ENCODE measurements at places on chromosomes 7 and 10. TPM values are rescaled to one million over a fixed set of nuclear protein-coding genes. Genes with fewer than 3 reads are reported as not detected.

GRCh38 chr7:47170516-47170915, 411.4 kb downstream of the TNS3 start:
- DNase-seq: no peak

- DNase-seq: peak; percentile 22
Observed at GRCh38 chr7:29479301-29480200, 84.1 kb upstream of the PRR15 start.

DNA sequence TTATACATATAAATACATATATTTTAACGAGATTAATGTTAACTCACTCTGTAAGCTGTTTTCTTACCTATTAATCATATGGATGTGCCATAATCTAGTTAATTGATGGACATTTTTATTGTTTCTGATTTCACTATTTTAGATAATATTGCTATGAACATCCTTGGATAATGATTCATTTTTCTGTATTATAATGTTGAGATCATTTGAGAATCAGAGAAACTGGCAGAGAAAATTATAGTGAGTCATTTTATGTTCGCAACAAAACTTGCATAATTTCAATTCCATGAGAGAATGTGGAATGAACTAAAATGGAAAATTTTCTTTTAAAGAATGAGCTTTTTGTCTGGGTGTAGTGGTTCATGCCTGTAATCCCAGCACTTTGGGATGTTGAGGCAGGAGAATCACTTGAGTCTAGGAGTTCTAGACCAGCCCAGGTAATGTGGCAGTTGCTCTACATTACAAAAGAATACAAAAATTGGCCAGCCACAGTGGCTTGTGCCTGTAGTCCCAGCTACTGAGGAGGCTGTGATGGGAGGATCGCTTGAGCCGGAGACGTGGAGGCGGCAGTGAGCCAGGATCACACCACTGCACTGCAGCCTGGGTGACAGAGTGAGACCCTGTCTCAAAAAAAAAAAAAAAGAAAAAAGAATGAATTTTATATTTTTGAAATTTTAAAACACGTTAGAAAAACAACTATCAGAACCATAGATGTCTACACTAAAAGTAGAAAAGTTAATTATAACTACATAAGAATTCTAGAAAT, 40.5 kb downstream of the PAPSS2 start:
- DNase-seq: no peak

DNA sequence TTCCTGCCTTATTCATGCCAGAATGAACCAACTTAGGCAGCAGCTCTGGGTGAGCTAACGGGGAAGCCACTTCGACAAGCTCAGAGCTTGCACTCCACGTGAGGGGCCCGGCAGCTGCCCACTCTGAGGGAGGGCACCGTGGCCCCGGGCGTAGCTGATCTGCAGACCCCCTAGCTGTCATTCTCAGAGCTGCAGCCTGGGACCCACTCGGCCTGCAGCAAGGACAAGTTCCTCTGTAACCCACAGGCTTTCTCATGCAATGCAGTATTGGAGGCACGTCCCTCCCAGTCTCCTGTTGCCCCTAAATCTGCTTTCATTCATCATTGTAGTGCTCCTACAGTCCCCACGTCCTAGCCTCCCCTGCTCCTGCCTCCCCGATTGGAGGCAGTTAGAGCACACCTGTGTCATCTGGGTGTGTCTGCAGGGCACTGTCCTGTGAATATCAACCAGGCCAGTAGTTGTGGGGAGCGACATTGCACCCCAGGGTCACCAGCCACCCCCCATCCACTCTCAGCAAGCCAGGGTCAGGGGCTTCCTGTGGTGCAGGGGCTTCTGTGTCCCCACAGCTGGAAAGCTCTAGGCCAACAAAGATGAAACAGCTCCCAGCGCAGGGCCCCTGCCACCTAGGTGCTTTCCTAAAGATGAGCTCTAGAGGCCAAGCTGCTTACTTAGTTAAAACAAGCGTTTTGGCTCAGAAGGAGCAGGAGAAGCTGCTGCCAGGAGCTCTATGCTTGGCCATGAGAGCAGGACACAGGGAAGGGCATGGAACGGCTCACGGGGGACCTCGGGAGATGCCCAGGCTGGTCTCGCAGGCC, 333.6 kb downstream of the ADARB2 start:
- DNase-seq: no peak

- no peak for DNase-seq
Observed at GRCh38 chr7:158029509-158029908, 558.1 kb downstream of the PTPRN2 start.

DNA sequence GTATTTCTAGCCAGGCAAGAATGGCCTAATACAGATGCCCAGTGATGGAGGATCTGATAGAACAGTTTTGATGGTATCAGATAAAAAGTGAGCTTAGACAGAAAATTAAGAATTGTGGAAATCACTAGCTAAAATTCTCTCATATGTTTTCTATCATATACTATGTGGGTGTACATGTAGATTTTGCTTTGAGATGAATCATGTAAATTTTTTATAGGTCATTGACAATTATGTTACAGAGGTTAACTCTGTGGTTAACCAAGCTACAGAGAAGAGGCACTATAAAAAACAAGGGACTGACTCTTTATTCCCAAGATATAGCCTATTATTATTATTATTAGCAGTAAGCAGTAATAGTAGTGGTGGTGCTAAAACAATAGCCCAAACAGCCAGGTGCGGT, 156.5 kb downstream of the ITGA8 start:
- DNase-seq: no peak

- DNase-seq: no peak
Observed at GRCh38 chr10:97174941-97175340, 10.8 kb downstream of the SLIT1 start.

DNA sequence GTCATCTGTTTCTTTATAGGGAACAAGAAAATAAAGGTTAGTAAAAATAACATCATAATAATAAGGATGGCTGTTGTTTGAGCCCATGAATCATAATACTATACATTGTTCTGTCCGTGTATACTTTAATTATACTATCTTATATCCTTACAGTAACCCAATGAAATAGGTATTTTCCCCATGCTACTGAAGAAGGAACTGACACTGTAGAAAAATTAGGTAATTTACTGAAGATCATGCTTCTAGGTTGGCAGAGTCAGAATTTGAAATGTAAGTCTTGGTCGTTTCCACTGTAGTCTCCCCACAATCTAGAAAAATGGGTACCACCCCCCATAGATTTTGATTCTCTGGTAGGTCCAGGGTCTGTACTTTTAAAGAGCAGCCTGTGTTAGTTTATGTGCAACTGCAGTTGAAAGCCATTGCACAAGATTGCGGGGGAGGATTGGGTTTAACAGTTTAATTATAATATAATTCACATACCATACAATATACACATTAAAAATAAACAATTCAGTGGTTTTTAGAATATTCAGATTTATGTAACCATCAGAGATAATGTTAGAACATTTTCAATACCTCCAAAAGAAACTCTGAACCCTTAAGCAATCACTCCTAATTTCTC, 47.7 kb downstream of the SHOC2 start:
- DNase-seq: no peak

KIF11 gene
- 0.29 TPM for polyA plus RNA-seq

TSPAN12 gene
- polyA plus RNA-seq: 17.9 TPM
